ENCODE measurements at places on chromosomes 6 and 20.
A peak's percentile ranks its signal among the peaks of the same experiment; 100 is the strongest.

DNA sequence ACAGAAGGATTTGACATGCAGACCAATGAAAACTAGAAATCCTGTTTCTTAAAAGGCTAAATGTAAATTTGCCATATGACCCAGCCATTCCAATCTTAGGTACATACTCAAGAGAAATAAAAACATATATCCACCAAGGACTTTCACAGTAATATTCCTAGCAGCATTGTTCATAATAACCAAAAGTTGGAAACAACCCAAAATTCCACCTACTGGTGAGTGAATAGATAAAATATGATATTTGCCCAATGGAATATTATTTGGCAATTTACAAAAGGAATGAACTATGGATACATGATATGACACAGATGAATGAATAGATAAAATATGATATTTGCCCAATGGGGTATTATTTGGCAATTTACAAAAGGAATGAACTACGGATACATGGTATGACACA lies 22.7 kb downstream of the MTCL3 start:
- DNase-seq = no peak

DNA sequence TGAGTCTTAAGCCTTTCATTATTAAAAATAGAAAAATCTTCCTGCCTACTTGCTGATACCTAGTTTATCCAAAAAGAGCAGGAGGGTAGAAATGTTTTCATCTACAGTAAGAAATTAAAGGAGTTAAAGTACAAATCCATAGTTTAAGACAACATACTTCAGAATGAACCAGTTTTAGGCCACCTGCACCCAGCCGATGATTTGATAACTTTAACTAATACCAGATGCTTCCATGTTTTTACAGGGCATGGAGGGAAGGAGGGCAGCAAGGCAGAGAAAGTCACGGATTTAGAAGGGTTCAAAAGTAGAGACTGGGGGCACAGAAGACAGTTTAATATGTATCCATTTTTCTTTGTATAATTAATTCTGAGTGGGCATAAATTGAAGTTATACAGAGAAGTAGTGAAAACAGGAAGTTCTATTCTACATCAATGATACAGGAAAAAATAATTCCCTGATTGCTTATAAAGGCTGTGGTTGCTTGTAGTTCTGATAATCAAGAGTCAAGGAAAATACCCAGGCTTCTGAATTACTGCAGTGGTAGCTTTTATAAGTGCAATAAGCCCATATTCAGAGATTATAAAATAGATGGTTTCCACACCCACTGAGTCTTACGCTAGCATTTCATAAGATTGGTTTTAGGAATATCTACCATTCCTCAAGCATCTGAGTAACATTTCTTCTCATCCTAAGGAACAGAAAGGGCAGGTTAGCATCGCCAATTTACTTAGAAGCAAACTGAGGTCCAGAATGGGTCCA lies 72.0 kb downstream of the GMDS start:
- DNase-seq = no peak

DNA sequence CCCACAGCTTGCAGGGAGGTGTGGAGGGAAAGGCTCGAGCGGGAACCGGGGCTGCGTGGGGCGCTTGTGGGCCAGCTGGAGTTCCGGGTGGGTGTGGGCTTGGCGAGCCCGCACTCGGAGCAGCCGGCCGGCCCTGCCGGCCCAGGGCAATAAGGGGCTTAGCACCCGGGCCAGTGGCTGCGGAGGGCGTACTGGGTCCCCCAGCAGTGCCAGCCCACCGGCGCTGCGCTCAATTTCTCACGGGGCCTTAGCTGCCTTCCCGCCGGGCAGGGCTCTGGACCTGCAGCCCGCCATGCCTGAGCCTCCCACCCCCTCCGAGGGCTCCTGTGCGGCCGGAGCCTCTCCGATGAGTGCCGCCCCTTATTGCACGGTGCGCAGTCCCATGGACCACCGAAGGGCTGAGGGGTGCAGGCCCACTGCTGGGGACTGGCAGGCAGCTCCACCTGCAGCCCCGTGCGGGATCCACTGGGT lies 1242.2 kb upstream of the EYS start:
- DNase-seq = no peak

GRCh38 chr6:151763938-151764680 lies 43.4 kb upstream of the ESR1 start:
- peak; percentile 27 for DNase-seq

- DNase-seq = no peak
Measured at GRCh38 chr6:7238526-7238899, 74.5 kb downstream of the SSR1 start.

DNA sequence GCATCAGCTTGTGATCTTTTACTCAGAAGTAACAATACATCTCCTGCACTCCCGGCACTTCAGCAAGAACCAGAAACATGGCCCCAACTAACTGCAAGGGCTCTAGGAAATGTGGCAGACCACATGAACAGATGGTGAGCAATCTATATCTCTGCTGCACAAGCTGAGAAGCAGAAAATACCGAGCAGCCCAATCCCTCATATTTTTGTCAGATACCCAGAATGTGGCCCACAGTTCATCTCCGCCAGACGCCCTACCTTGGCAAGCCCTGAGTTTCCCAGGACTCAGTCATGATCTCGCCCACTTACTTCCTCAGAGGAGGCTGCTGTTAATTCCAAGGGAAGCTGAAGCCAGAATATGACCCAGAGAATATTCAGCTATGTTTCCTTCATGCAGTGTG lies 63.1 kb upstream of the PHACTR1 start:
- DNase-seq = no peak

DNA sequence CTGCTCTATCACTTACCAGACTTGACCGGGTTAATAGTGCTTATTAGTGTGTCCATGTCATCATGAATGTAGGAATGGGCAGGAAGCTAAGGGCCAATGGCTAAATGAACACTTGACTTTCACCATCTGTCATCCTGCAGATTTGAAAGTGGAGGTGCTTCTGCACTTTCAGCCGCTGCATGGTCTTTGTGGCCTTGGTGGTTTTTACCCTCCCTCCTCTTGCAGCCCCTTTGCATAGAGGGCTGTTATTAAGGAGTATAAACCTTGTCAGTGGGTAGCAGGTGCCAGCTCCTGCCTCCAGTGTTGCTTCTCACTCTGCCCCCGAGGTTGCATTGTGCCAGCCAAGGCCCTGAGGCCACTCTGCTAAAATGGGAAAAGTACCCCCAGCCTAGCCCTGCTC lies 122.2 kb upstream of the TNFAIP3 start:
- DNase-seq = no peak

DNA sequence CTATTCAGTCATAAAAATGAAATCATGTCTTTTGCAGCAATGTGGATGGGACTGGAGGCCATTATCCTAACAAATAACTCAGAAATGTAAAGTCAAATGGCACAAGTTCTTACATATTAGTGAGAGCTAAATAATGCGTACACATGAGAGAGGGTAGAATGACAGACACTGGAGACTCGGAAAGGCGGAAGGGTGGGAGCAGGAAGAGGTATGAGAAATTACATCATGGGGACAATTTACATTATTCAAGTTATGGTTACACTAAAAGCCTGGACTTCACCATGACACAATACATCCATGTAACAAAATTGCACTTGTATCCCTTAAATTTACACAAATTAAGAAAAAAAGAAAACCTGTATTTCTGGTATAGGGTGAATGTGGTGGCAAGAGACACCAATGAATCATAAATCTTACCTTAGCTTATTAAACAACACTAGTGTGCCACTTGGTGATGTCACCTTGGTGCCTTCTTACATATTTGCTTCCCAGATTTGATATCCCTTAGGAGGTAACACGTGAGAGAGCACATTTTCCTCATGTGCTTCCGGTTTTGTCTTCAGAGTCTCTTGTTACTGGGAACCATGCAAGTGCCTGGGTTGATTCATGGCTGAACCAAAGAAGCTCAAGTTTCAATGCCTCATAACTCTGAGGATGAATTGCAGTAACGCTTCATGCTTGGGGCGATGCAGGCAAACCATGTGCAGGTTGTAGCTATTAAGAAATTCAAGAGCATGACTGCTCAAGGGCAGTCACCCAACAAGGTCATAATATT lies 84.6 kb downstream of the DCDC2 start:
- DNase-seq = peak; percentile 82

- no peak for DNase-seq
Measured at GRCh38 chr6:106005013-106005412, 81.1 kb upstream of the PRDM1 start.

DNA sequence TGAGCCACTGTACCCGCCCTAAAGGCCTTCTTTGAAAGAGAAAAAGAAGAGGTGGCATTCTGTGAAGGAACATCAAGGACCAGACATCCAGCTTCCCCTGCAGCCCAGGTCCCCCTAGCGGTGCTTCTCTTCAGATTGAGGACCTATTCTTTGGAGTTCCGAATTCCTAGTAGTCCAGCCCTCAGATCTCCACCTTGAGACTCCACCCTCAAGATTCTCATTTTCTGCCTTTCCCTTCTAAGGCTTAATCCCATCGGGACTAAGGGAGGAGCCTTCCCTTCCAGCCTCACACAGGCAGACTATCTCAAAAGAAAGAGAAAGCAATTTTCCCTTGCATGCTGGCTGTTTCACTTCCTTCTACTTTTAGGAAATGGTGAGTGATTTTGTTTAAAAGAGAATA lies 32.5 kb downstream of the MUC22 start:
- peak; percentile 39 for DNase-seq

GRCh38 chr6:33977606-33978411 lies 168.1 kb downstream of the GRM4 start:
- peak; percentile 65 for DNase-seq

DNA sequence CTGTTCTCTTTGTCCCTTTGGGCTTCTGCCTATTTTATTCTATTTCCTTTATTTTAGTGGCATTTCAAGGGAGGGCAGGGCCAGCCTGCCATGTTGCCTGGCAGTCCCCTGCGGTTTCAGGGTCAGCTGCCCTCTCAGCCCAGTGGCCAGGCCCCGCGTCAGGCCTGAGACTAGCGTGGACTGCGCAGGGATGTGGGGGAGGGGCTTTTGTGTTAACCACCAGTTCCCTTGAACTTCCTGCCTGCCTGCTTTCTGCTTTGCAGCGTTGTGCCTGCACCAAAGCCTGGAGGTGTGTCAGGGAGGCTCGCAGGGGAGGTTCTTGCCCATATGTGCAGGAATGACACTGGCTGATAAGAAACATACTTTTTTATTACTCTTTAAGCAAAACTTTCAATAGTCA lies 157.6 kb downstream of the SLC35B3 start:
- no peak for DNase-seq

GRCh38 chr6:169164986-169165385 lies 88.7 kb downstream of the THBS2 start:
- no peak for DNase-seq

DNA sequence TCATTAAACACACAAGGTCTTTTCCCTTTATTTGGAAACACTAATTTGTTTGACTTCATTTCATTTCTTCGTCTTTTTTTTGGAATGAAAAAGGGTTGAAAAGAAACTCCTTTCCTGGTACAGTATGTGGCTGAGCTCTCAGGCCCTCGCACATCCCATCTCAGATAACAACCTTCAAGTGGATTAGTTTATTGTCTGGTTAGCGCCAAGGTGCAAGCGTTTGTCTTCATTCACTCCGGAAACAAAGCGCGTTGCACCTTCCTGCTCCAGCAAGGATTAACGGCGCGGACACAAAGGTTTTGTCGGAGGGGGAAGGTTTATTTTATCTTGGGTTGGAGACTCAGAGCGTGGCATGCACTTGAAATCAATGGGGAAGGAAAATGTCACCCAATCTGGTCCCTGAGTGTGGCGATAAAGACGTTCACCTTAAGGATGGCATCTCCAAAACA lies 5.3 kb upstream of the NKX2-2 start:
- DNase-seq = no peak

GRCh38 chr6:29376003-29376402 lies 912 bp upstream of the OR12D3 start:
- no peak for DNase-seq
